ENCODE measurements at places on chromosomes 1 and 21. TPM values are rescaled to one million over a fixed set of nuclear protein-coding genes. Genes with fewer than 3 reads are reported as not detected.

Gene HEYL
- 1.2 TPM for total RNA-seq

Gene AIRE
- not detected for total RNA-seq

DNA sequence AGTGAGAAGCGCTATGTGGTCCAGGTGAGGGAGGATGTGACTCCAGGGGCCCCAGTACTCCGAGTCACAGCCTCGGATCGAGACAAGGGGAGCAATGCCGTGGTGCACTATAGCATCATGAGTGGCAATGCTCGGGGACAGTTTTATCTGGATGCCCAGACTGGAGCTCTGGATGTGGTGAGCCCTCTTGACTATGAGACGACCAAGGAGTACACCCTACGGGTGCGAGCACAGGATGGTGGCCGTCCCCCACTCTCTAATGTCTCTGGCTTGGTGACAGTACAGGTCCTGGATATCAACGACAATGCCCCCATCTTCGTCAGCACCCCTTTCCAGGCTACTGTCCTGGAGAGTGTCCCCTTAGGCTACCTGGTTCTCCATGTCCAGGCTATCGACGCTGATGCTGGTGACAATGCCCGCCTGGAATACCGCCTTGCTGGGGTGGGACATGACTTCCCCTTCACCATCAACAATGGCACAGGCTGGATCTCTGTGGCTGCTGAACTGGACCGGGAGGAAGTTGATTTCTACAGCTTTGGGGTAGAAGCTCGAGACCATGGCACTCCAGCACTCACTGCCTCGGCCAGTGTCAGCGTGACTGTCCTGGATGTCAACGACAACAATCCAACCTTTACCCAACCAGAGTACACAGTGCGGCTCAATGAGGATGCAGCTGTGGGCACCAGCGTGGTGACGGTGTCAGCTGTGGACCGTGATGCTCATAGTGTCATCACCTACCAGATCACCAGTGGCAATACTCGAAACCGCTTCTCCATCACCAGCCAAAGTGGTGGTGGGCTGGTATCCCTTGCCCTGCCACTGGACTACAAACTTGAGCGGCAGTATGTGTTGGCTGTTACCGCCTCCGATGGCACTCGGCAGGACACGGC lies 2.2 kb downstream of the CELSR2 start:
- peaks cover 21% of the 10 kb centered on the region for H3K4me1 ChIP-seq
- no peaks in the 10 kb centered on the region for H3K36me3 ChIP-seq
- H3K27ac ChIP-seq = no peak overlapping the region
- H3K4me3 ChIP-seq = no peak overlapping the region

Gene AMY1B
- not detected for total RNA-seq

DNA sequence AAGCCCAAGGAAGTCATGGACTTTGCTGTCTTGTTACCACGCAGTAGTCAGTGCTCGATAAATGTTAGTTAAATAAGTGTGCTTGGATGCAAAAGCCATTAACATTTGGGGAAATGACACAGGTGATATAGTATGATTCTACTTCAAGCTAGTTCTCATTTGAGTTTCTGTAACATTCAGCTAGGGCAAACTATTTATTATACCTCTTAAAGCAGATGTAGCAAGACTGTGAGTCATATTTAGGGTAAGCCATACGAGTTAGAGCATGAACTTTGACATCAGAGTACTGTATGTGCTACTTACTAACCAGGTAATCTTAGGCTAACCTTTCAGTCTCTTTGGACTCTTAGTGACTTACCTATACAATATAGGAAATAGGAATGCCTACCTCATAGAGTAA lies 21.0 kb downstream of the CLCA4 start:
- H3K27me3 ChIP-seq = no peaks in the 10 kb centered on the region
- H3K36me3 ChIP-seq = no peaks in the 10 kb centered on the region
- DNase-seq = no peak
- no peak overlapping the region for H3K27ac ChIP-seq
- no peaks in the 10 kb centered on the region for H3K4me1 ChIP-seq

GRCh38 chr1:187696073-187696472 lies 867.3 kb downstream of the PLA2G4A start:
- no peak overlapping the region for H3K4me3 ChIP-seq
- H3K27ac ChIP-seq = no peak overlapping the region
- no peak for DNase-seq
- no peaks in the 10 kb centered on the region for H3K27me3 ChIP-seq
- no peaks in the 10 kb centered on the region for H3K4me1 ChIP-seq

GRCh38 chr1:58762806-58763205 lies 21.0 kb downstream of the JUN start:
- no peak overlapping the region for H3K4me3 ChIP-seq
- H3K27me3 ChIP-seq = no peaks in the 10 kb centered on the region
- no peak for DNase-seq
- H3K4me1 ChIP-seq = no peaks in the 10 kb centered on the region
- no peaks in the 10 kb centered on the region for H3K36me3 ChIP-seq
- no peak overlapping the region for H3K27ac ChIP-seq

- no peak for DNase-seq
- H3K36me3 ChIP-seq = no peaks in the 10 kb centered on the region
- no peak overlapping the region for H3K4me3 ChIP-seq
- no peaks in the 10 kb centered on the region for H3K27me3 ChIP-seq
- no peak overlapping the region for H3K27ac ChIP-seq
- no peaks in the 10 kb centered on the region for H3K4me1 ChIP-seq
These were observed 69.5 kb downstream of the UBE2T start for GRCh38 chr1:202272103-202272845.

Gene SERPINC1
- not detected for total RNA-seq

Gene LCE3E
- total RNA-seq = not detected

- no peaks in the 10 kb centered on the region for H3K4me1 ChIP-seq
- no peak overlapping the region for H3K27ac ChIP-seq
- no peaks in the 10 kb centered on the region for H3K27me3 ChIP-seq
These were observed 75.9 kb downstream of the GIPC2 start for GRCh38 chr1:78121710-78122109.

Gene THEM5
- not detected for total RNA-seq

DNA sequence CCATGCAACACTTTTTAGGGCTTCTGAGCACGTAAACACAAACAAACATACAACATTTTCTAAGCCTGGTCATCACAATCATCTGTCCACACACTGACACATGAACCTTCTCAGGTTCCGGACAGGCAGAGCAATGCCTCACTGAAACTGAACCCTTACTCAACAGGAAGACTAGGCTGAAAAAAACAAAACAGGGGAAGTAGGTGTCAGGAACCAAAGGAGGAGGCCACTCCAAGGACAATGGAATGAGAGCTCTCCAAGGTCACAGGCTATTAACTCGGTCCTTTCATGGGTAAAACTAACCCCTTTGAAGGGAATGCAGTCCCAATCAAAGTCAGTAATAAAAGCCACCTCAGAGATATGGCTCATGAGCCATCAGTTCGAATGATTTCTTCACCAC lies 76.6 kb downstream of the FAM78B start:
- H3K27ac ChIP-seq = no peak overlapping the region
- H3K27me3 ChIP-seq = no peaks in the 10 kb centered on the region
- no peaks in the 10 kb centered on the region for H3K36me3 ChIP-seq
- H3K4me1 ChIP-seq = no peaks in the 10 kb centered on the region
- no peak overlapping the region for H3K4me3 ChIP-seq
- no peak for DNase-seq

- no peaks in the 10 kb centered on the region for H3K27me3 ChIP-seq
- no peak for DNase-seq
- no peak overlapping the region for H3K4me3 ChIP-seq
- no peaks in the 10 kb centered on the region for H3K4me1 ChIP-seq
- H3K36me3 ChIP-seq = no peaks in the 10 kb centered on the region
These were observed 149.2 kb downstream of the BEND5 start for GRCh38 chr1:48627486-48627885.

Gene AMY1C
- not detected for total RNA-seq

GRCh38 chr1:229087339-229087738 lies 183.6 kb upstream of the RAB4A start:
- no peak overlapping the region for H3K4me3 ChIP-seq
- no peaks in the 10 kb centered on the region for H3K36me3 ChIP-seq
- H3K27me3 ChIP-seq = no peaks in the 10 kb centered on the region

GRCh38 chr1:241411056-241411775 lies 54.2 kb upstream of the RGS7 start:
- H3K4me1 ChIP-seq = no peaks in the 10 kb centered on the region
- H3K27ac ChIP-seq = no peak overlapping the region
- no peaks in the 10 kb centered on the region for H3K27me3 ChIP-seq

GRCh38 chr1:30818568-30819243 lies 61.1 kb upstream of the LAPTM5 start:
- H3K4me1 ChIP-seq = peaks cover 24% of the 10 kb centered on the region
- peak overlapping the region; percentile 73 for H3K27ac ChIP-seq
- H3K4me3 ChIP-seq = no peak overlapping the region
- no peaks in the 10 kb centered on the region for H3K36me3 ChIP-seq
- no peak for DNase-seq

Gene SMIM1
- total RNA-seq = not detected

DNA sequence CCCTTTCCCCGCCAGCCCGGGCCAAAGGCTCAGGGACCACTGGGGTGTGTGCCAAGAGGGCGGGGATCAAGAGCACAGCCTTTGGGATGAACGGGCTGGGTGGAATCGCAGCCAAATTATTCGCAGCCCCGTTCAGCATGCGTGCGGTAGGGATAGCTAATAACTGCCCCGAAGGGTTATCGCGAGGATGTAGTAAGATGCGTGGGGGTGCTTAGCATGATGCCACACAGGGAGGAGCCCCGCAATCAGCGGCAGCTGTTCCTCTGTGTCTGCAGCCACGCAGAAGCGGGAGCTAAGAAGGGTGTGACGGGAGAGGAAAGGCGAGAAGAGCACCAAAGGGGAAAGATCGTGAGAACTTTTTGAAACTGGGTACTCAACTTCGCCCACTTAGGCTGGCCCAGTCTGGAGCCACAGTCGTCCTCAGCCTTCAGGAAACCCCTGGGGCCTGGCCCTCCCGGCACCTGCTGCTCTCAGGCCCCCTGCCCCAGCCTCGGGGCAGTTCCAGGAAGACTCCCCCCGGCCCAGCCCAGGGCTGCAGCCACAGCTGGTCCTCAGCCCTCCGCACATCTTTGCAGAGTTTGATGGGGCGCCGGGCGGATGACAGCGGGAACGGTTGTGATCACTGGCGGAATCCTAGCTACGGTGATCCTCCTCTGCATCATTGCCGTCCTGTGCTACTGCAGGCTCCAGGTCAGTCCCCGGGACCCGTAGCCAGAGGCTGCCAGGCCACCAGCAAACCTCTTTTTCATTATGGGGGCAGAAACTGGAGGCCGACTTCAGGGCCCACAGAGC lies 64.9 kb downstream of the TOR1AIP2 start:
- DNase-seq = no peak
- H3K27me3 ChIP-seq = no peaks in the 10 kb centered on the region
- peaks cover 12% of the 10 kb centered on the region for H3K4me1 ChIP-seq
- no peak overlapping the region for H3K4me3 ChIP-seq
- no peak overlapping the region for H3K27ac ChIP-seq
- H3K36me3 ChIP-seq = no peaks in the 10 kb centered on the region

DNA sequence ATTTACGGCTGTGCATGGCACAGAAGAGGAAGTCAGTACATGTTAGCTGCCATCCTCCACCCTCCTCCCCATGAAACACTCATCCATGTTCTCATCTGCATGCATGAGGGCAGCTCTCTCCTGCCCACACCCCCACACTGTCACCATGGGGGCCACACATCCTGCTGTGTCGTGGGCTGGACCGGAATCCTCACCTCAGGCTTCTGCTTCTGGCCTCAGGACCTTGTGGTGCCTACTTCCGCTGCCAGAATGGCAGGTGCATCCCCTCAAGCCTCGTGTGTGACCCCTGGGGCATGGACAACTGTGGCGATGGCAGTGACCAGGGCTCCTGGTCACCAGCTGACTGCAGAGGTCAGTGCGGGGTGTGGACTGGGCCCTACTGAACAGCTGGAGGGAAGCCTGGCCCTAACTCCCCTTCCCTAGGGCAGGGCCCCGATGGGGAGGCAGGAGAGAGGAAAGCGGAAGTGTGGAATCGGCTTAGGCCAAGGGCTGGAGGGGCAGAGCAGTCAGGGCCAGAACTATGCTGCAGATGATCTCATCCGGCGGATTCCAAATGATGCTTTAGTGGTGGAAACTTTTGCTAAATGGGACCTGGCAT lies 3.8 kb downstream of the LDLRAD2 start:
- no peaks in the 10 kb centered on the region for H3K36me3 ChIP-seq
- H3K4me1 ChIP-seq = peaks cover 3% of the 10 kb centered on the region
- H3K4me3 ChIP-seq = no peak overlapping the region
- no peak overlapping the region for H3K27ac ChIP-seq

Gene MASP2
- not detected for total RNA-seq

DNA sequence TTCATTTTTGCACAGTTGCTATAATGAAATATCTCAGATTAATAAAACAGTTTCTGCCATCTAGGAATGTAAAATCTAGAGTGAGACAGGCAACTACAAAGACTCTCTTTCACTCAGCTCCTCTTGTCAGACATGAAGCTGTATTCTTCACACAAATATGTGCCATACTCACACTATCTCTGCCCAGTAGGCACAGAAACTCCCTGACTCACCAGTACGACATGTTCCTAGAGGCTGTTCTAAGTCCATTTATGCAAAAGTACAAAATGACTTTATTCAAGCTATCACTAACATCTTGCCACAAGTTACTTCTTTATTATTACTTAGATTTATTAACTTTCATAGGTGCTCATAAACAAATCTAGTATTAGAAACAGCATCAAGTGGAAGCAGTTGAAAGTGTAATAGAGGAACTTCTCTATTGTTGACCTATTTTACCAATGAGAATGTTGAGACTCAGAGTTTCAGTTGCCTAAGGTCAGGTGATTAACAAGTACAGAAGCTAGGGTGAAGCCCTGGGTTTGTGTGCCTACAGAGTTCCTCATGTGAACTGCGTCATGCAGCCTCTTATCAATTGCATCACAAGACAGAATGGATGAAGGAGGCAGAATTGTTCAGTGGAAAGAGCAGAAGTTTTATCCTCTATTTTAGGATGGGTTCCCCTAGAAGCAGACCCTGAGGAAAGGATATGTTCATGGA lies 98.9 kb downstream of the RGS2 start:
- peak overlapping the region; percentile 68 for H3K27ac ChIP-seq
- no peaks in the 10 kb centered on the region for H3K27me3 ChIP-seq
- no peak for DNase-seq
- H3K36me3 ChIP-seq = no peaks in the 10 kb centered on the region
- H3K4me3 ChIP-seq = no peak overlapping the region
- H3K4me1 ChIP-seq = peaks cover 2% of the 10 kb centered on the region
